ENCODE measurements at places on chromosomes 5 and 9. TPM values are rescaled to one million over a fixed set of nuclear protein-coding genes. Genes with fewer than 3 reads are reported as not detected.

Gene TSC1
- 22.7 TPM for total RNA-seq

Gene GDA
- 1.2 TPM for total RNA-seq

Gene PCDHB1
- total RNA-seq = not detected

Gene MYMK
- not detected for total RNA-seq

Gene SLC6A18
- not detected for total RNA-seq

Gene INSYN2B
- total RNA-seq = 6.7 TPM

Gene CDX1
- not detected for total RNA-seq

Gene CATSPER3
- total RNA-seq = 0.10 TPM

Gene IL13
- not detected for total RNA-seq

Gene CDK7
- 49.4 TPM for total RNA-seq

Gene LCN1
- not detected for total RNA-seq

Gene ALDOB
- not detected for total RNA-seq

Gene FBN2
- 81.6 TPM for total RNA-seq

Gene SLC45A2
- total RNA-seq = not detected

Gene ACOT12
- total RNA-seq = not detected

Gene CARD19
- 31.1 TPM for total RNA-seq

Gene CCL27
- 0.95 TPM for total RNA-seq
